ENCODE measurements at places on chromosomes 6 and 20.

- no peak for DNase-seq
- H3K4me3 ChIP-seq: no peak overlapping the region
Observed at GRCh38 chr6:158910484-158911440, 89.2 kb downstream of the RSPH3 start.

DNA sequence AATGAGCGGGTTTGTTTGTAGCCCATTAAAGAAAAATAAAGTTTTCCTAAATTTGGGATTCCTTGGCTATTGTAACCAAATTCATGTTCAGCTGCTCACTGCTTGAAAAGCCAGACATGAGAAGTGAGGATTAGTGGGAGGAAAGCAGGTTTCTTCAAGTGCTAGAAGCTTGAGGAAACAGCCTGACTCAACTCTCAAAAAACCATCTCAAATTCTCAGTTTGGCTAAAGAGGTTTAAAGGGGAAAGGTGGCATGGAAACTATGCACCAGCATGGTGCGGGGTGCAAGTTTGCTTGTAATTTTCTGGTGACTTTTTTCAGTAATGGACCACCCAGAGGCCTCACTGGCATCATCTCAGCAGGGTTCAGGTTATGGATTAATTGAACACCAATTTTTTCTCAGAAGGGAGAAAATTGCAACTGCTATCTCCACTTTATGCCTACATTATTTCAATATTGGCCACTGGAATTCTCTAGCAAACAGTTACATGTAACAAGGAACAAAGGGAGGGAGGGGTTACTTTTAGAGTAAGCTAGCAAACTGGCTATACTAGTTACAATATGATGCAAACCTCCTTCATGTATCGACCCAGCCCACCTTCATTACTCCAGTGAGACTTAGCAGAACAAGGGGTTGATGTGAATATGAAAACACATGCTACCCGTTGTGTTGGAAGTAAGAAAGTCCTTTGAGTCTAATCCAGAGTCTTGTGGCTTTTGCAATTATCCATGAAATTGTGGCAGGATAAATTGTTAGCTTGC lies 85.0 kb upstream of the IFNGR1 start:
- no peaks in the 10 kb centered on the region for H3K36me3 ChIP-seq
- no peaks in the 10 kb centered on the region for H3K4me1 ChIP-seq
- H3K27me3 ChIP-seq: no peaks in the 10 kb centered on the region
- H3K4me3 ChIP-seq: no peak overlapping the region

DNA sequence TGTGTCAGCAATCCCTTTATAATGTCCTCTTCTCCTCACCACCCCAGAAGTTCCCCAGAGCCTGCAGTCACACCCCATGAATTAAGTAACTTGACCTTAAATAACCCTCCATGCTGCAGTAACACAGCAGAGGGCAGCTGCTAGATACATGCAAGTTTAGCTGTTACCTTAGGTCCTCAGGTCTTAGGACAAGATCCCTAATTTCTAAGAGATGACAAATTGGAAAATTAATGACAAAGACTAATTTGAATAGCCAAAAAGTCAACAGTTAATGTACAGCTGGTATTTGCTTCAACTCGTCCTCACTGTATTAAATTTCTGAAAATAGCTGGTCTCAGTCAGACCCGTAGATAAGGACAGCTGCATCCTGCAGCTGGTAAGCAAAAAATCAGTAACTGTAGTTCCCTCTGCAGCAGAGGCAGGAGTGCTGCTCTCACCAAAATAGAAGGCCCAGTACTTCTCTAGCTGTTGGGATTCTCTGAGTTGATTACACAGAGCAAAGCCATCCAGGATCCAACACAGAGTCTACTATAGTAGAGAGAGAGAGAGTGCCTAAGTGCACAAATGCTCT lies 62.4 kb downstream of the TNFRSF21 start:
- H3K27ac ChIP-seq: no peak overlapping the region
- no peaks in the 10 kb centered on the region for H3K27me3 ChIP-seq
- no peaks in the 10 kb centered on the region for H3K4me1 ChIP-seq
- H3K36me3 ChIP-seq: no peaks in the 10 kb centered on the region
- DNase-seq: peak; percentile 36
- no peak overlapping the region for H3K4me3 ChIP-seq

- no peak overlapping the region for H3K4me3 ChIP-seq
- H3K36me3 ChIP-seq: no peaks in the 10 kb centered on the region
- peaks cover 17% of the 10 kb centered on the region for H3K4me1 ChIP-seq
- no peaks in the 10 kb centered on the region for H3K27me3 ChIP-seq
Observed at GRCh38 chr6:36888654-36889481, 3.1 kb downstream of the C6orf89 start.

DNA sequence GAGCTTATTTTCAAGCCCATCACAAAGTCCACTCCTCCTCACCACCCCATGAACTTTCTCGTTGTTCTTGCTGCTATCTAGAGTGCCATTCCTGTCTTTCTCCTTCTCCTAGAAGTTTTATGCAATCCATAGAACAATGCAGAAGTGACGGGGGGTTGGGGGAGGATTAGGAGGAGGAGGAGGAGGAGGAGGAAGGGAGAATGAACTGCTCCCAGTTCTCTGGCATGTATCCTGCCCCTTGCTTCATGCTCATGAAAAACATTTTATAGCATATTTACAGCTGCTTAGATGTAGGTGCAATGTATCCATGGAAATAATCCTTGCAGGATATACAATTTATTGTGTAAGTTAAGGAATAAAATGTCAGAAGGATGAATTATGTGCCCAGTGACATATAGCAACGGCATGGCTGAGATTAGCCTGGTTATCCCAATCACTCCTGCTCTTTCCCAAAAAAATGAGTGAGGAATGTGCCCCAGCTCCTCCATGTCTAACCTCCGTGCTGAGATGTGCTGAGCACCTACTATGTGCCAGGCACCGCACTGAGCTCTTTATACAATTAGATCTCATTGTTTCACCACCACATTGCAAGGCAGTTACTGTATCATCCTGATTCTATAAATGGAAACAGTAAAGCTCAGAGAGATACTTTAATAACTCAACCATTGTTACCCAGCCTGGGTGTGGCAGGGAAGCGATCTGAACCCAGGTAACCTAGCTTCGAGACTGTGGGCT lies 41.6 kb upstream of the TFAP2C start:
- peaks cover 3% of the 10 kb centered on the region for H3K27me3 ChIP-seq
- no peak for DNase-seq

DNA sequence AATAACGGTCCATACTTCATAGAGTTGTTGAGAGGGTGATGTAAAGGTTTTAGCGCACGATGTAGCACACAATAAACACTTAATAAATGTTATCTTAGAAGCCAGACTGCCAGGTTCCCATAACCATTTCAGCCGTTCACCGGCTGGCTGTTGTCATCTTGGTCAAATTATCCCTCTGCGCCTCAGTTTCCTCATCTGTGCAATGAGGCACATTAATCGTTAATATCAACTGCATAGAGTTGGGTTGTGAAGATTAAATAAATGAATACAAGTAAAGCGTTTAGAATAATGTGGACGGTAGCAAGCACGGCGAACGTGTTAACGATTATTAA lies 432 bp upstream of the PSMF1 start:
- H3K4me1 ChIP-seq: no peaks in the 10 kb centered on the region
- H3K36me3 ChIP-seq: no peaks in the 10 kb centered on the region
- no peak for DNase-seq
- no peaks in the 10 kb centered on the region for H3K27me3 ChIP-seq
- peak overlapping the region; percentile 71 for H3K27ac ChIP-seq
- peak overlapping the region; percentile 77 for H3K4me3 ChIP-seq

DNA sequence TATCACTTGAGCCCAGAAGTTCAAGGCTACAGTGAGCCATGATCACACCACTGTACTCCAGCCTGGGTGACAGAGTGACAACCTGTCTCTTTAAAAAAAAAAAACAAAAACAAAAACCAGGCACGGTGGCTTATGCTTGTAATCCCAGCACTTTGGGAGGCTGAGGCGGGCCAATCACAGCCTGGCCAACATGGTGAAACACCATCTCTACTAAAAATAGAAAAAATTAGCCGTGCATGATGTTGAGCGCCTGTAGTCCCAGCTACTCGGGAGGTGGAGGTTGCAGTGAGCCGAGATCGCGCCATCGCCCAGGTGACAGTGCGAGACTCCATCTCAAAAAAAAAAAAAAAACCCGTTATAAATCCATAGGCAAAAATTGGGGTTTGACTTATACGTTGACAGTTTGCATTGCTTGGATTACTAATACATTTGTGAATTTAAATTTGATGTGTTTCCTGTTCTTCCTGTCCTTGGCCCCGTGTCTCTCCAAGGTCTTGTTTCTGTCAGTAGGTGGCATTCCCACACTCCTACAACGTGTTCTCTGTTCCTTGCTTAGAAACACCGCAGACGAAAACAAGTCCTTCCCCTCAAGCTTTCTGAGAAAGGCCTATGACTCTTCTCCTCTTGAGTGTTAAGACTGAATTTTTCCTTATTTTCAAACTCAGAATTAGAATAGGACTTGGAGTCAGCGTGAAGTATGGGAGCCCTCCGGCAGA lies 147.0 kb downstream of the DTNBP1 start:
- H3K36me3 ChIP-seq: peaks cover 92% of the 10 kb centered on the region
- H3K4me3 ChIP-seq: no peak overlapping the region
- DNase-seq: no peak
- H3K27ac ChIP-seq: no peak overlapping the region

GRCh38 chr6:140592877-140593276 lies 1218.4 kb upstream of the CITED2 start:
- H3K4me1 ChIP-seq: no peaks in the 10 kb centered on the region
- DNase-seq: no peak
- no peaks in the 10 kb centered on the region for H3K27me3 ChIP-seq

DNA sequence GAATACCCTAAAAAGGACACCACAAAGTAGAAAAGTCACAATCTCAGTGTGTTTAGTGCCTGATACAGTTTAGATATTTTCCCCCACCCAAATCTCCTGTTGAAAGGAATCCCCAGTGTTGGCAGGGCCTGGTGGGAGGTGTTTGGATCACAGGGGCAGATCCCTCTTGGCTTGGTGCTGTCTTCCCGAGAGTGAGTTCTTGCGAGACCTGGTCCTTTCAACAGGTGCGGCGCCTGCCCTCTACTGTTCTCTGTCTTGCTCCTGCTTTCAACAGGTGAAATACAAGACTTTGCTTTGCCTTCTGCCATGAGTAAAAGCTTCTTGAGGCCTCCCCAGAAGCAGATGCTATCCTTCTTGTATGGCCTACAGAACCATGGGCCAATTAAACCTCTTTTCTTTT lies 534.3 kb upstream of the NRSN1 start:
- no peak overlapping the region for H3K27ac ChIP-seq
- DNase-seq: no peak
- H3K27me3 ChIP-seq: no peaks in the 10 kb centered on the region
- H3K4me1 ChIP-seq: no peaks in the 10 kb centered on the region
- H3K4me3 ChIP-seq: no peak overlapping the region

- no peaks in the 10 kb centered on the region for H3K27me3 ChIP-seq
- no peak overlapping the region for H3K4me3 ChIP-seq
- H3K4me1 ChIP-seq: no peaks in the 10 kb centered on the region
- no peaks in the 10 kb centered on the region for H3K36me3 ChIP-seq
- no peak for DNase-seq
- no peak overlapping the region for H3K27ac ChIP-seq
Observed at GRCh38 chr6:6680526-6680925, 92.0 kb downstream of the LY86 start.

- no peaks in the 10 kb centered on the region for H3K27me3 ChIP-seq
- H3K4me3 ChIP-seq: no peak overlapping the region
- no peak for DNase-seq
- H3K4me1 ChIP-seq: no peaks in the 10 kb centered on the region
- no peak overlapping the region for H3K27ac ChIP-seq
Observed at GRCh38 chr6:143055213-143055612, 5.5 kb upstream of the AIG1 start.

DNA sequence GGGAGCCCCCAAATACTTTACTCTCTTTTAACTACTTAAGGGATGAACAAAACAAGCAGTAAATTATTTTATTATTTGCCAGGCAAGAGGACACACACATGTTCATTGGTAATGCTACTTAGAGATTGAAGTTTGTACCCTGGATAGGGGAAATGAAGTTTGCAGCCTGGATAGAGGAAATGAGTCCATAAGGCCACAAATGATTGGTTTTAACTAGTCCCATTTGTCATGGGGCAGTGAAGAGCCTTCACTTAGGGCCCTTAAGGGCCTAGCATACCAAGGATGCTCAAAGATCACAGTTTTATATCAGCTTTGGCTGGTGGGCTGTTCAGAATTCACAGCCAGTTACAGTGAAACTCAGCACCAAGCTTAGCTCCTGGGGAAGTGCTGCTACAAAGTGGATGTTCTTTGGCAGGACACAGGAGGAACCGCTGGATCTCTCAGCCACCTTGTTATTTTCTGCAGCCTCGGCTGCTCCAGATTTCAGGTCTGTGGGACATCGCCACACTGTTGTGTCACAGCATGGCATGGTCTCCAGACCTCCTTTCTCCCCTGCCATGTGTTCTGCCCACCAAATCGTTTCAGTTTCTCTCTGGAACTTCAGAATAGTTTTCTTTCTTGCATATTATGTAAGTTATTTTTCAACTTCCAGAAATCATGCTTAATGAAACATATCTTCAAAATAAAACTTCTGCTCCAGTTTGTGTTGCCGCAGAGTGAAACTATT lies 41.8 kb downstream of the NCOA7 start:
- no peaks in the 10 kb centered on the region for H3K36me3 ChIP-seq
- peak overlapping the region; percentile 22 for H3K27ac ChIP-seq
- DNase-seq: no peak
- H3K4me1 ChIP-seq: peaks cover 8% of the 10 kb centered on the region
- H3K4me3 ChIP-seq: no peak overlapping the region

- peaks cover 23% of the 10 kb centered on the region for H3K36me3 ChIP-seq
- no peak for DNase-seq
- H3K4me1 ChIP-seq: no peaks in the 10 kb centered on the region
- no peak overlapping the region for H3K4me3 ChIP-seq
- H3K27me3 ChIP-seq: no peaks in the 10 kb centered on the region
Observed at GRCh38 chr6:144423167-144423566, 138.0 kb downstream of the UTRN start.

- no peak overlapping the region for H3K4me3 ChIP-seq
- no peaks in the 10 kb centered on the region for H3K36me3 ChIP-seq
- no peak for DNase-seq
- H3K27ac ChIP-seq: no peak overlapping the region
- no peaks in the 10 kb centered on the region for H3K27me3 ChIP-seq
Observed at GRCh38 chr6:75546381-75546780, 52.8 kb upstream of the FILIP1 start.

GRCh38 chr20:5621305-5621704 lies 128.9 kb upstream of the SHLD1 start:
- no peak overlapping the region for H3K27ac ChIP-seq
- no peaks in the 10 kb centered on the region for H3K4me1 ChIP-seq
- no peaks in the 10 kb centered on the region for H3K36me3 ChIP-seq
- no peak overlapping the region for H3K4me3 ChIP-seq
- no peaks in the 10 kb centered on the region for H3K27me3 ChIP-seq

DNA sequence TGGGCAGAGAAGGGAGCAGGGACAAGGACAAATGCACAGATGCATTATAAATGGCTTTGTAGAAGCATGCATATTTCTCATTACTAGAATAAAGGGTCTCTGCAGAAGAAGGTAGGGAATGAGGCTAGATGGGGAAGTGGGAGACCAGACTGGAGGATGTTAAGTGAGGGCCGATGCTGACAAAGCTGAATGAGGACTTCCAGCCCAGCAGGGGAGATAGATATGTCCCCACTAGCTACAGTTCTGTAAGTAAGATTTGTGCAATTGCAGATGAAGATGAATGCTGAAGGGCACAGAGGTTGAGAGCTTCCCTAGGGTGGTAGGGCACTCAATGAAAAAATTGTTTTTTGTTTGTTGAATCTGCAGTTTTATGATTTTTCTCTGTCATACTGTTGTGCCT lies 16.9 kb downstream of the ADGRG6 start:
- no peak overlapping the region for H3K4me3 ChIP-seq
- no peaks in the 10 kb centered on the region for H3K27me3 ChIP-seq
- H3K27ac ChIP-seq: no peak overlapping the region
- H3K4me1 ChIP-seq: no peaks in the 10 kb centered on the region

- H3K27me3 ChIP-seq: peaks cover 5% of the 10 kb centered on the region
- H3K4me1 ChIP-seq: no peaks in the 10 kb centered on the region
- H3K4me3 ChIP-seq: no peak overlapping the region
- DNase-seq: no peak
Observed at GRCh38 chr6:170033666-170034065, 257.2 kb downstream of the DLL1 start.

All from tibial artery (tissue), 4 donors.